CD4-positive, alpha-beta T cell (primary cell): ENCODE measurements at places on chromosomes 6 and 20.
A peak's percentile ranks its signal among the peaks of the same experiment; 100 is the strongest.

GRCh38 chr6:144936764-144937163 is 651.6 kb downstream of the UTRN start:
- no peaks in the 10 kb centered on the region for H3K36me3 ChIP-seq
- H3K4me3 ChIP-seq, result no peak overlapping the region
- H3K27me3 ChIP-seq, result no peaks in the 10 kb centered on the region
- no peak for DNase-seq
- H3K27ac ChIP-seq, result no peak overlapping the region

GRCh38 chr6:135052939-135053338 is 1.7 kb downstream of the HBS1L start:
- no peaks in the 10 kb centered on the region for H3K27me3 ChIP-seq
- H3K4me1 ChIP-seq, result peaks cover 24% of the 10 kb centered on the region
- H3K36me3 ChIP-seq, result peaks cover 29% of the 10 kb centered on the region
- H3K27ac ChIP-seq, result no peak overlapping the region
- DNase-seq, result no peak

GRCh38 chr20:49612127-49612738 is 44.3 kb upstream of the PTGIS start:
- no peaks in the 10 kb centered on the region for H3K36me3 ChIP-seq
- DNase-seq, result no peak
- H3K4me1 ChIP-seq, result peaks cover 20% of the 10 kb centered on the region
- no peak overlapping the region for H3K4me3 ChIP-seq

- H3K4me1 ChIP-seq, result no peaks in the 10 kb centered on the region
- DNase-seq, result no peak
- H3K27me3 ChIP-seq, result no peaks in the 10 kb centered on the region
- H3K36me3 ChIP-seq, result peaks cover 35% of the 10 kb centered on the region
- H3K27ac ChIP-seq, result no peak overlapping the region
These were observed 71.0 kb upstream of the MRAP2 start for GRCh38 chr6:83962582-83962981.

DNA sequence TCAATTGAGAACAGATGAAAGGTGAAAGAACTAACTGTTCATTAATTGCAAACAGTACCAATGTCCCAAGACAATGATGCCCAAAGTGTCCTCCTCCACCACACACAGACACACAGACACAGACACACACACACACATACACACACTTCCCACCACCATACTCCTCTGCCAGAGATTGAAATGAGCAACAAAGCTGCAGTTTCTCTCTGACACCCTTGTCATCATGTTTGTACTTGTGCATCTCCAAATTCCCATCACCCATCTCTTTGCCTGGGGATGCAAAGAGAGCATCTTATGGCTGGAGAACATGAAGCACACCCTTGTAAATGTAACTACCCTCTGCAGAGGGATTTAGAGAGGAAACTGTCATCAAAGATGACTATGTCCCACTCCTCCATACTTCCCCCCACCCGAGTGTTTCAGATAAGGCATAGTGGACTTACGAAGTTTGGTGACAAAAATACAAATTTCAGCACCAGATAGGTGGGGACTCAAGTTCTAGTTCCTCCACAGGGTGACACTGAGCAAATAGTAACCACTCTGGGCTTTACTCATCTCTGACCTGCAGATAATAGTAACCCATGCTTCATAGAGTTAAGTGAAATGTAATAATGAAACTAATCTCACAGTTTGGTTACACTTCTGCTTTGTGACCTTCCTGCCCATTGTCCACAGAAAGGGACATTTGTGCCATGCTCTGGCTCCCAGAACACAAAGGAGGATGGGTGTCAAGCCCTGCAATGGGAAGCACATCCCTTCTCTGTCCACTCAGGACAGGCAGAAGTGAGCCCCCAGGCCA is 8.7 kb downstream of the MAFB start:
- no peaks in the 10 kb centered on the region for H3K36me3 ChIP-seq
- peaks cover 7% of the 10 kb centered on the region for H3K4me1 ChIP-seq
- no peak overlapping the region for H3K27ac ChIP-seq
- no peak overlapping the region for H3K4me3 ChIP-seq

GRCh38 chr20:24782301-24782700 is 166.8 kb upstream of the CST7 start:
- H3K27ac ChIP-seq, result no peak overlapping the region
- DNase-seq, result no peak
- H3K27me3 ChIP-seq, result no peaks in the 10 kb centered on the region
- no peaks in the 10 kb centered on the region for H3K36me3 ChIP-seq
- no peaks in the 10 kb centered on the region for H3K4me1 ChIP-seq
- H3K4me3 ChIP-seq, result no peak overlapping the region

- H3K27me3 ChIP-seq, result no peaks in the 10 kb centered on the region
- DNase-seq, result no peak
- H3K4me3 ChIP-seq, result no peak overlapping the region
- H3K27ac ChIP-seq, result no peak overlapping the region
- H3K36me3 ChIP-seq, result no peaks in the 10 kb centered on the region
- H3K4me1 ChIP-seq, result no peaks in the 10 kb centered on the region
These were observed 142.6 kb downstream of the ARHGAP18 start for GRCh38 chr6:129567374-129567773.

GRCh38 chr6:144335914-144336313 is 50.8 kb downstream of the UTRN start:
- no peaks in the 10 kb centered on the region for H3K27me3 ChIP-seq
- no peak for DNase-seq
- no peaks in the 10 kb centered on the region for H3K36me3 ChIP-seq
- no peak overlapping the region for H3K4me3 ChIP-seq

DNA sequence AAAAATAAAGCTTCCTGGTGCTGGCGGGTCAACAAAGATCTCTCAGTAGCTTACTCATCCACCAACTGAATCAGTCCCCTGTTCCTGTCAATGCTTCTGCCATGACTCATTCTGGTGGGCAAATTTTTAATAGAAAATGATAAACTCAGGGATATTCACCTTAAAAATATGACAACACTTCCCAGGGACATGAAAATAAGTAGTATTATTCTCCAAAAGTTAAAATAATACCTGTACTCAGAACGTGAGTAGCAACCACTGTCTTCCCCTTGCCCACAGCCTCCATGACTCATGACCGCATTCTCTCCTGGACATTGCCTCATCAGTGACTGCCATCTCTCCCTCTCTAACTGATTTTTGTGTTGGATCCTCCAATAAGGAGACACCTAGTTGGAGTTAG is 552.3 kb downstream of the KIF16B start:
- H3K27me3 ChIP-seq, result no peaks in the 10 kb centered on the region
- no peak for DNase-seq
- H3K36me3 ChIP-seq, result no peaks in the 10 kb centered on the region
- no peak overlapping the region for H3K27ac ChIP-seq

GRCh38 chr20:61965606-61966491 is 99.8 kb downstream of the TAF4 start:
- peaks cover 8% of the 10 kb centered on the region for H3K27me3 ChIP-seq
- H3K27ac ChIP-seq, result no peak overlapping the region
- H3K36me3 ChIP-seq, result no peaks in the 10 kb centered on the region
- H3K4me1 ChIP-seq, result peaks cover 4% of the 10 kb centered on the region
- H3K4me3 ChIP-seq, result no peak overlapping the region

DNA sequence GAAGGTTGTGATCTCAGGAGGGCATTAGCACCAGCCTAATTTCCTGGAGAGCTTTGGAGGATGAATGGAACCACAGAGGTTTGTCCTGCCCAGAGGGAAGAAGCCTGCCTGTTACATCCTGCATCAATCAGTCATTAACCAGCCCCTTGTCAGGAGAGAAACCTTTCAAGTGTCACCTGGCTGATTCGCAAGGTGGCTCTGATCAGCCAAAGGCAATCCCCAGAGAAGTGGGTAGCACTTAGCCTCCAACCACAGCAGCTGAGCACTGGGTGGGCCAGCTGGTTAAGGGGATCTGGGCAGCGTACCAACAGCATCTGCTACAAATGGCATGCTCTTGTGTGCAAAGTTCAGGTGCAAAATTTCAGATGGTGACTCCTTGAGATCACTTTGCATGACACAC is 26.9 kb downstream of the ANKEF1 start:
- no peaks in the 10 kb centered on the region for H3K27me3 ChIP-seq
- H3K4me3 ChIP-seq, result no peak overlapping the region
- H3K27ac ChIP-seq, result no peak overlapping the region
- DNase-seq, result no peak

GRCh38 chr6:165760126-165760802 is 97.2 kb upstream of the PDE10A start:
- H3K4me1 ChIP-seq, result no peaks in the 10 kb centered on the region
- H3K27me3 ChIP-seq, result no peaks in the 10 kb centered on the region
- no peak overlapping the region for H3K4me3 ChIP-seq
- DNase-seq, result no peak

- no peak overlapping the region for H3K4me3 ChIP-seq
- H3K27ac ChIP-seq, result no peak overlapping the region
- H3K27me3 ChIP-seq, result peaks cover 12% of the 10 kb centered on the region
- H3K36me3 ChIP-seq, result no peaks in the 10 kb centered on the region
- no peaks in the 10 kb centered on the region for H3K4me1 ChIP-seq
- no peak for DNase-seq
These were observed 17.5 kb downstream of the CTCFL start for GRCh38 chr20:57507477-57507876.

GRCh38 chr20:57480444-57481160 is 44.3 kb downstream of the CTCFL start:
- no peak overlapping the region for H3K4me3 ChIP-seq
- no peak overlapping the region for H3K27ac ChIP-seq
- no peaks in the 10 kb centered on the region for H3K36me3 ChIP-seq
- no peaks in the 10 kb centered on the region for H3K27me3 ChIP-seq
- H3K4me1 ChIP-seq, result peaks cover 32% of the 10 kb centered on the region

DNA sequence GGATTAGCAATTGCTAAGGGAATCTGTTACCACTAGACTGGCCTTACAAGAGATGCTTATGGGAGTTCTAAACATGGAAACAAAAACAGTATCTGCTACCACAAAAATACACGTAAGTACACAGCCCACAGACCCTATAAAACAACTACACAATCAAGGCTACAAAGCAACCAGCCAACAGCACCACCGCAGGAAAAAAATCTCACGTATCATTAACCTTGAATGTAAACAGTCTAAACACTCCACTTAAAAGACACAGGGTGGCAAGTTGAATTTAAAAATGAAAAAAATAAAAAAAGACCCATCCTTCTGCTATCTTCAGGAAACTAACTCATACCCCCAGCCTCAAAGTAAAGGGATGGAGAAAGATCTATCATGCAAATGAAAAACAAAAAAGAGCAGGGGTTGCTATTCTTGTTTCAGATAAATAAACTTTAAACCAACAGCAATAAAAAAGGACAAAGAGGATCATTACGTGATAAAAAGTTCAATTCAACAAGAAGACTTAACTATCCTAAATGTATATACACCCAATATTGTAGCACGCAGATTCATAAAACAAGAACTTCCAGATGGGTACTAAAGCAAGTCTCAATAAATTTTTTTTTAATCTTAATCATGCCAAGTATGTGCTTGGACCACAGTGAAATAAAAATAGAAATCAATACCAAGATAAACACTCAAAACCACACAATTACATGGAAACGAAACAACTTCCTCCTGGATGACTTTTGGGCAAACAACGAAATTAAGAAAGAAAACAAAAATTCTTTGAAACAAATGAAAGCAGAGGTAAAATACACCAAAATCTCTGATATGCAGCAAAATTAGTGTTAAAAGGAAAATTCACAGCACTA is 52.3 kb downstream of the RNGTT start:
- no peak for DNase-seq
- H3K4me3 ChIP-seq, result no peak overlapping the region
- no peaks in the 10 kb centered on the region for H3K36me3 ChIP-seq
- H3K4me1 ChIP-seq, result peaks cover 10% of the 10 kb centered on the region

GRCh38 chr6:134622382-134623173 is 304.7 kb upstream of the SGK1 start:
- H3K27me3 ChIP-seq, result no peaks in the 10 kb centered on the region
- no peak overlapping the region for H3K4me3 ChIP-seq
- H3K4me1 ChIP-seq, result no peaks in the 10 kb centered on the region

DNA sequence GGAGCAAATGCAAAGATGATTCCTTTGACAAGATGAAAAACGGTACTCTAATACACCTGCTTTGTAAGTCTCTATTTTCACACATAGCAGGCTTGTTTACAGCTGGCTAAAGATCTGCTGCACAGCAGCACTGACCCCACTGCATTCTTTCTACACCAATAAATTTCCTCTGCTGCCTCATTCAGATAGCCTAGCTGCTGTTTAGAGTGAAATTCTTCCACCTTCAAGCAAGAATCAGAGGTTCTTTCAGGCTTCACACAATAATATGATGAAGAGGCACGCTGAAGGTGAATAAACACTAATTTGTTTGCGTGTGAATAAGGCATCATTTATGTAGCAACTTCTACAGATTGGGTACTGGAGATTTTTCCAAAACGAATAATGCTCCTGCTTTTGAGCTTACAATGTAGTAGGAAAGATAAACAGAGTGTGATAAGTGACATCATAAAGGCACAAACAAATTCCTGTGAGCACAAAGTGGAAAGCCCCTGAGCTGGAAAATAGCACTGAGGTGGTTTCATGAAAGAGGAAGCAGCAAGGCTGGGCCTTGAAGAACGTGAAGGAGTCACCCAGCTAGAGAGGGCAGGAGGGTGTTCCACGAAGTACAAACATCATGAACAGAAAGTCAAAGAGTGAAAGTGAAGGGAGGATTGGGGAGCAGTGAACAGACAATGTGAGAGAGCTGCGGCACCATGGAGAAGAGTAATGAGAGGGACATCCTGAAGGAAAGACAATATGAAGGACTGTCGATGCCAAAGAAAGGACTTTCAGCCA is 543.4 kb downstream of the CD83 start:
- no peaks in the 10 kb centered on the region for H3K27me3 ChIP-seq
- no peaks in the 10 kb centered on the region for H3K36me3 ChIP-seq
- peaks cover 50% of the 10 kb centered on the region for H3K4me1 ChIP-seq
- H3K4me3 ChIP-seq, result no peak overlapping the region
- peak; percentile 20 for DNase-seq
